ENCODE measurements at places on chromosomes 11 and 22.

DNA sequence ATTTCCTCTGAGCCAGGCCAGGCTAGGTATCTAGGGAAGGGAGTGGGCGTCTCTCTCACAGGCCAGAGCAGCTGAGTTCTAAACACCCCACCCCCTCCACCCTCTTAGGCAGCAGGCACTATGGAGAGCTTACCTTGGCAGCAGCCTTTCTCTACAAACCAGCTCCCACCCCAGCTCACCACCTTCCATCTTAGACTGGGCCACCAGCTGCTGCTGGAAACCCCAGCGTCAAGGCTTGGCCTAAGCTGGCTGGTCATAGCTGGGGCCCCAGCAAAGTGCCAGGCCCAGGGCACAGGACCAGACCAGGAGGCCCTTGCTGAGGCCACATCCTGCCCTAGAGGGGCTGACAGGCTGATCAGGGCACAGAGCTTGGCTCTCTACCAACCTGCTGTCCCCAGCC, 20.2 kb downstream of the SLC22A12 start:
- DNase-seq = no peak

DNA sequence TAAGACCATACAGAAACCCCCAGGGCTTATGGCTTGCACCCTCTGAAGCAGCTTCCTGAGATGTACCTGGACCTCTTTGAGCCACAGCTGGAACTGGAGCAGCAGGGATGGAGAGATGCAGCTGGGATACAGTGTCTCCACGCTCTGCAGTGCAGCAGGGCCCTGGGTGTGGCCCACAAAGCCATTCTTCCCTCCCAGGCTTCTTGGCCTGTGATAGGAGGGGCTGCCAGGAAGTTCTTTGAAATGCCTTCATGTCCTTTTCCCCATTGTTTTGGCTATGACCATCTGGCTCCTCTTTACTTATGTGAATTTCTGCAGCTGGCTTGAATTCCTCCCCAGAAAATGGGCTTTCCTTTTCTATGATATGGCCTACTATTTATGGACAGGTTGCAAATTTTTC, 37.1 kb upstream of the RAB38 start:
- no peak for DNase-seq

- DNase-seq = no peak
Observed at GRCh38 chr22:26554956-26555355, 35.0 kb downstream of the TPST2 start.

GRCh38 chr11:89443361-89444322, 47.5 kb downstream of the NOX4 start:
- no peak for DNase-seq

DNA sequence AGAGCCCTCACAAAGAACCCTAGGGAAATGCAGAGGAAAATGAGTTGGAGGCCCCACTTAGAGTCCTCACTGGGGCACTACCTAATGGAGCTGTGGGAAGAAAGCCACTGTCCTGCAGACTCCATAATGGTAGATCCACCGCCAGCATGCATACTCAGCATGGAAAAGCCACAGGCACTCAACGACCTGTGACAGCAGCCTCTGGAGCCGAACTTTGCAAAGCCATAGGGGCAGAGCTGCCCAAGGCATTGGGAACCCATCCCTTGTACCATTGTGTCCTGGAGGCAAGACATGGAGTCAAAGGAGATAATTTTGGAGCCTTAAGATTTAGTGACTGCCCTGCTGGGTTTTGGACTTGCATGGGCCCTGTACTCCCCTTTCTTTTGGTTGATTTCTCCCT, 18.8 kb downstream of the BBOX1 start:
- DNase-seq = no peak

Measured in activated CD4-positive, alpha-beta T cell treated with anti-CD3 and anti-CD28 coated beads, Interleukin-2, amount 10 ng/mL, durations not matched to agents 7 days and 5 days (primary cell).